ENCODE measurements at places on chromosomes 4 and X.
A peak's percentile ranks its signal among the peaks of the same experiment; 100 is the strongest.

DNA sequence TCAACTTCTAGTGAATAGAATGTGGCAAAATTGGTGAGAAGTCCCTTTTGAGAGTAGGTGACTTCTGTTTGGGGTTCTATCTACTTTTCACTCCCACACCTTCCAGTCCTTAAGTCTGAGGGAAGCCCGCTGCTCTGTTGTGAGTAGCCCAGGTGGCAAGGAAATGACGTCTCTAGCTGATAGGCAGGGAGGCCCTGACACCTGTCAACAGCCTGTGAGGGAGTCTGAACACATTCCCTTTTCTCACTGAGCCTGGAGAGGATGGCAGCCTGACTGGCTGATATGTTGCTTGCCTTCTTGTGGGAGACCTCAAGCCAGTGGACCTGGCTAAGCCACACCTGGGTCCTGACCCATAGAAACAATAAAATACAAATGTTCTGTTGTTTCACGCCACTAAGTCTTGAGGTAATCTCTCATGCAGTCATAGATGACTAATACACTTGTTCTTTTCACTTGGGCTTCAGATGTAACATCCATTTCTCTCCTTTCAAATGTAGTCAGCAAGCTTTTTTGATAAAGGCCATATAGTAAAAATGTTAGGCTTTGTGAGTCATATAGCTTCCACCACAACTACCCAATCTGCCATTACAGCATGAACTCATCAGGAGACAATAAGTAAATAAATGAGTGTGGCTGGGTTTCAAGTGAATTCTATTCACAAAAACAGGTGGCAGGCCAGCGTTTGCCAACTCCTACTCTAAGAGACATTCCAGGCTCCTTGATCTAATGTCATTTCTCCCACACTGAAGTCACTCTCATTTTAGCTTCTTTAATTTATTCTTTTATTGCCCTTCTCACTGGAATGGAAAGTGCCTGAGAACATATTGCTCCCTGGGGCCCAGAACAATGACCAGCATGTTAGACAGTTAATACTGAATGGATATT is 265.1 kb upstream of the MAD2L1 start:
- DNase-seq = no peak

GRCh38 chrX:124212622-124213021 is 119.8 kb upstream of the TEX13D start:
- DNase-seq = no peak

DNA sequence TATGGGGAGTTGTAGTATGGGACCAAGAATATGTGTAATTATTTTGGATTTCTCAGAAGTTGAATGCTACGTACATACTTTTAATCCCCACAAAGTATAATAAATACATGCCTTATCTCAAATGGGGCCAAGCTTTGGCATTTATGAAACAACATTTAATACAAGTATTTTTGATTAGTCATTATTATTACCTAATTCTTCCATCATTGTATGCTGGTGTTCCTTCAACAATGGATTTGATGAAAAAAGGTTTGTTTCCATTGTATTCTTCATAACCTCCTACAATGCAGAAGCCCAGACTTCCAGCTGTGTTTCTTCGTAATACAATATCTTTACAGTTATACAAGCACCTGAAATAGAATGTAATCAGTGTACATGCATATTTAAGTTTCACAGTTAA is 83.8 kb downstream of the FIP1L1 start:
- no peak for DNase-seq

DNA sequence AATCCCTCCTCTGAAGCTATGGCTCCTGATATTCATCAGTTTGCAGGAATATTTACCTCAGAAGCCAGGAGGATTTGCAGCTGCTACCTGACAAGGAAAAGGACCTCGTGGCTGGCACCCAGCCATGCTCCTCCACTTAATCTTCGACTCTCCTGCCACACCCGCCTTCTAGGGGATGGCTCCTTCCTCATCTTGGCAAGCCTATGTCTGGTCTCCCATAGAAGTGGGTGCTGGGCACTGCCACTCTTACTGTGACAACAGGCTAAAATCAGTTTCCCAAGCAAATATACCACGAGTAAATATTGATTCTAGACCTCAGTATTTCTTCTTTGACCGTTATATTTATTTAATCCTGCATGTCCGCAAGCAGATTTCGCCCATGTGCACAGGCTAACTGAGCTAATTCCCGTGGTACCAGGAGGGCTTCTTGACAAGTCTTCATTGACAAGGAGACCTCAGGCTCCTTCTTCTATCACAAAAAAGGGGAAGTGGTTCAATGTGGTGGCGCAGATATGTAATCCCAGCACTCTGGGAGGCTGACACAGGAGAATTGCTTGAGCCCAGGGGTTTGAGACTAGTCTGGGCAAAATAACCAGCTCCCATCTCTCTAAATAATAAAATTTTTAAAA is 52.6 kb upstream of the DCTD start:
- no peak for DNase-seq

GRCh38 chr4:175109933-175110332 is 191.8 kb downstream of the ADAM29 start:
- no peak for DNase-seq

DNA sequence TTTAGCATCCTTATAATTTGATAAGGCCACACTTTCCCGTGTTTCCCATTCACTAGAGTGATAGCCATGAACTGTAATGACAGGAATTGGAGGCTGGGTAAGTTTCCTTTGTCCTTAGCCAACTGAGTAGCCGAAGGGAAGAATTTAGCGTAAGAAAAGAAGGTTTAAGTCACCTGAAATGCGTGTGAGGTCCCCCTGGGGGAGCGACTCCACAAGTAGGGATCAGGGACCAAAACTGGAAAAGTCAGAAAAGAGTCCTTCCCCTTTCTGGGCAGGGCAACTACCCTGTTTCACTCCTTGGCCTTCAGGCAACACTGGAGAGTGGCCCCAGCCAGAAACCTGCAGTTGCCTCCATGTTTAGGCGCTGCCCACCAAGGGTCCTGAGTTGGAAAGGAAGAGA is 81.6 kb upstream of the MED14 start:
- DNase-seq = no peak

GRCh38 chr4:73599182-73599581 is 21.1 kb downstream of the RASSF6 start:
- DNase-seq = no peak

DNA sequence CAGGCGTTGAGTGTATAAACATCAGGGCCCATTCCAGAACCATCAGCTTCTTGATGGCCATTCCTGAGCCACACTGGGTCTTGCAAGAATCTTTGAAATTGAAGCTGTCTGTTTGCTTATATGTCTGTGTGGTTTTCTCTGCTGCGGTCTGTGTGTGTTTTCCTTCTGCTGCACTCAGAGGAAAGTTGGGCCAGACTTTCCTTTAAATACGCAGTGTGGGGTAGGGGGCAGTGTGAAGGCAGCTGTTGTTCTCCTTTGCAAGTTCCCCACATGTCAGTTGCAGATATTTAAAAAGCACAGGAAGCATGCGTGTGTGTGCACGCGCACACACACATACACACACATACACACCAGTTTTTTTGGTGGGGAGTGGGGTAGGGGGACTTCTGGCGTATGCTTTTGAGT is 32.1 kb downstream of the CCKAR start:
- DNase-seq = no peak

DNA sequence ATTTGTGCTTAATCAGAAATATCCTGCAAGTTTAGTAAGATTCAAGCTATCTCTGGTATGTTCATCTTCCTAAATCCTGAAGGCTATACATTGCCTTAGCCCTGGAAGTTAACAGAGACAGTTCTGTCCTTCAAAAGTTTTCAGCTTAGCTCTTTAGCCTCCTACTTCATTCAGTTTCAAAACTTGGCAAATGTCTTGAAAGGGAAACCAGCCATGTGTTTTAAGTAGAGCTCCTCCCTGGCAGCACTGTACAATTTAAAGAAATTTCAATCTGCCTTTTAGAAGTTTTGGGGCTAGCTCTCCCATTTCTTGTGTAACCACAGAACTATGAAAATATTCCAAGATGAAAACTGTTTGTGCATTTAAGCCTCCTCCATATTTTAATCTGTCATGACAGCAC is 47.0 kb downstream of the FANCB start:
- no peak for DNase-seq

DNA sequence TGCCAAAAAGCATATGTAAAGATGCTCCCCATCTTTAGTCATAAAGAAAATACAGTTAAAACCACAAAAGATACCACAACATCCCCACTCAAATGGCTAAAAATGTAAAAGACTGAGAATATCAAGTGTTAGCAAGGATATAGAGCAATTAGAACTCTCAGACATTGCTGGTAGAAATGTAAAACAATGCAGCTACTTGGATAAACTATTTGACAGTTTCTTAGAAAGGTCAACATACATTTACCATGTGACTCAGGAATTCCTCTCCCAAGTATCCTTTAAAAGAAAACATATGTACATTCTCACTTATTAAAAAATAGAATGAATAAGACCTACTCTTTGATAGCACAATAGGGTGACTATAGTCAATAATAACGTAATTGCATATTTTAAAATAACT is 173.7 kb downstream of the HNRNPD start:
- DNase-seq = no peak

GRCh38 chrX:73943693-73944562 is 360.1 kb upstream of the ZCCHC13 start:
- peak; percentile 64 for DNase-seq

GRCh38 chrX:30414144-30414543 is 105.0 kb upstream of the NR0B1 start:
- peak; percentile 29 for DNase-seq

DNA sequence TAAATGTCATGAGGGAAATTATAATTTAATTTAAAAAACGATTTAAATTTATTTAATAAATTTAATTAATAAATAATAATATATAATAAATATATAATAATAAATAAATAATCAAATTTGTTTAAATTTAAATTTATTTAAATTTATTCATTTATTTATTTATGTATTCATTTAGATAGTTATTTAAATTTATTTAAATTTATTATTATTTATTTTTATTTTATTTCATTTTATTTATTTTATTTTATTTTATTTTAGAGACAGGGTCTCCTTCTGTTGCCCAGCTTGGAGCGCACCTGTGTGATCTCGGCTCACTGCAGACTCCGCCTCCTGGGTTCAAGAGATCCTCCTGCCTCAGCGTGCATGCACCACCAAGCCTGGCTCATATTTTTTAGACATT is 18.4 kb upstream of the PPP2R3B start:
- DNase-seq = no peak

Measured in spinal cord (tissue), 10 donors.